ENCODE measurements at places on chromosomes 2 and 18. TPM values are rescaled to one million over a fixed set of nuclear protein-coding genes. Genes with fewer than 3 reads are reported as not detected.

DNA sequence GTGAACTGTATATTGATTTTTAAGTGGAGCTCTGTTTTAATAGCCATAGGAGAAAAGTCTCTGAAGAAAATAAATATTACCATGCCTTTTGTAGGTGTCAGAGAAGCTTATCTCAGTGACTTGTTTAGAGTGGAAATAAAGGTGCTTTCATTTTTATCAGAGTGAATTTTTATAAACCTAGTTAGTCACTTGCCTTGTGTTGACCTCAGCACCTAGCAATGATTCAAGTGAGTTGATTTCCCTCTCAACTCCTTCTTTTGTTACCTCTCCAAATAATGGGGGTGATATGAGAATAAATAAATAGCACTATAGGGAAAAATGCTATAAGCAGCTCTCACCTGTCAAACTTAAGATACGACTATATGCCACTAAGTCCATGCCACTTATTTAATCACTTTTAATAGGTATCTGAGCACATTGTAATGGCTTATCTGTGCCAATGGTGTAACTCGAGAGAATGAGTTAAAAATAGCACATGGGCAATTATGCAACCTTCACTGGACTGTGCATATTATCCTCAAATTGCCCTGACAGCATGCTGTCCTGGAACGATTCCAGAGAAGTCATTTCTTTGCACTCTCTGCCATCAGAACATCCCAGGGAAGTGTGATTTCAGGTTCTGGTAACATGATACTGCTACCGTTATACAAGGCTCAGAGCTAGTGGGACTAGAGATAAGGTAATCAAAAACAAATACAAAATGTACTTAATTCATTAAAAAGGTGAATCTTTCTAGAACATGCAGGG is 290.8 kb downstream of the CCDC85A start:
- DNase-seq: no peak

DNA sequence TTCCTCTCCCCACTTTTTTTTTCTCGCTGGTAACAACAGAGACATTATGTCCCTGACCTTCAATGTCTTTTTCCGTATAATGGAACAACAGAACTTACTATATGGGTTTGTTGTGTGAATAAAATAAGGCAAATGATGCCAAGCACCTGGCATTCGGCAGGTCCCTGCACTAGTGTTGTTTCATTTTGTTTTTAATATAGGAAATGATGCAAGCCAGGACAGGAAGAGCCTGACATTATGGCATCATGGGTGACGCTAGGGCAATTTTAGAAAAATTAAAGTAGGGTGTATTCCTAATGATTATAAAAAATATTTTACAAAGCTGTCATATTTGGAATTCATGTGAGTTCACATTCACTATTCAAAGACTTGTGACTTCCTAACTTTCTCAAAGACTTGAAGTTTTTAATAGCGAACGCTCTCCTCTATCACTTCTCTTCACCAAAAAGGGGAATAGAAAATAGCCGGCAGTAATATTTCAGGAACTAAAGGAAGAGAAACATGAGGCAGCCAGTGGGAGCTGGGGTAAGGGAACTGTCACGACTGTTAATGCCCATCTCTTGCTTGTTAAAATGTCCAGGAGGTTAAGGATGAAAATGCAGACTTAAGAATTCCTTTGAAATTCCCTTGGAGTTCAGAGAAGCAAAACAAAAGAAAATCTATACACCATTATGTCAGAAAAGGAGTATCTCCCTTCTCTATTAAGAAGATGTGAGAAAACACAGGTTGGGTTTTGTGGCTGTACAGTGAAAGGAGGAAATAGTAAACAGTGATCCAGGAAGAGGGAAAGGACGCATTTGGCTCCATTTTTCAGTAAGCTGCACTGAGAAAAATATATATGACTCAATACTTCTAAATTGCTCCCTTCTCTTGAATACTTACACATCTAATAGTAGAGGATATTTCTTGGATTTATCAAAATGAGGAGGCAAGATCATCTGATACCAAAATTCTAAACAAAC is 60.2 kb downstream of the DPP4 start:
- no peak for DNase-seq

DNA sequence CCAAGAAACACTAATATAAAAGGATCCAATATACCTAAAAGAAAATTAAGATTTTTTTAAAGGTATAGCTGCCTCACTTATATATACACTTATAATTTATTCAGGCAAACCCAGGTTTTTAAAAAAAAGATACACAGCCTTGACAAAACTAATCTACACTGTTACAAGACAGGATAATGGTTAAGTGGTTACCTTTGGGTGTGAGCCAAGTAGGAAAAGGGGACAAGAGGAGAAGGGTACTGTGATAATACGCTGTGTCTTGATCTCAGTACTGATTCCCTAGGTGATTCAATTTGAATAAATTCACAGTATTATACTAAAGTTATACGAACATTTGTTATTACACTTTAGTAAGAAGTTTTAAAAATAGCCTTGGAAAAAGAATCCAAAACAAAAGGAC is 30.6 kb downstream of the KLHL41 start:
- DNase-seq: no peak

DNA sequence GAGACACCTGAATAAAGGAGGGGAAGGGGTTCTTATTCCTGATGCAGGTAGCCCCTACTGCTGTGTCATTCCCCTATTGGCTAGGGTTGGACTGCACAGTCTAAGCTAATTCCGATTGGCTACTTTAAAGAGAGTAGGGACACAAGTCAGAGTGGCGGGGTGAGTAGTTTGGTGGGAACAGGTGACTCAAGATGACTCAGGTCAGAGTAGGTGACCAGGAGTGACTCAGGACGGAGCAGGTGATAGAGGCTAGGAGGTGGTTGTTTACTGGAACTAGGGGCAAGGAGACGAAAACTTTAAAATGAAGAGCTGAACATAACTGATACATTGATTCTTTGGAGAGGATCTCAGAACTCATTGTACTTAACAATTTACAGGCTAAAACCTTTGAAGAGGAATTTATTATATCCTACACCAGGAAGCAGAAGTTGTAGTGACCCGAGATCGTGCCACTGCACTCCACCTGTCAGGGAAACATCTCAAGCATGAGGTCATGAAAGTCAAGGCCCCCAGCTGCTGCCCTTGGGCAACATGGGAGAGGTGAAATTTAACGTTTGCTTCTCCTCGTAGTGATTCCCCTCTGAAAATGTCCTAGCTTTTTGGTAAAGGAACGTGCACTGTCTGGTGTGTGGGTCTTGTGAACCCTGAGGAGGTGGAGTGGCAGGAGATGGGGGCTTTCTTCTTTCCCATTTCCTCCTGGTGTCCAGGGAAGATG is 4.5 kb upstream of the CYP27A1 start:
- DNase-seq: no peak

DNA sequence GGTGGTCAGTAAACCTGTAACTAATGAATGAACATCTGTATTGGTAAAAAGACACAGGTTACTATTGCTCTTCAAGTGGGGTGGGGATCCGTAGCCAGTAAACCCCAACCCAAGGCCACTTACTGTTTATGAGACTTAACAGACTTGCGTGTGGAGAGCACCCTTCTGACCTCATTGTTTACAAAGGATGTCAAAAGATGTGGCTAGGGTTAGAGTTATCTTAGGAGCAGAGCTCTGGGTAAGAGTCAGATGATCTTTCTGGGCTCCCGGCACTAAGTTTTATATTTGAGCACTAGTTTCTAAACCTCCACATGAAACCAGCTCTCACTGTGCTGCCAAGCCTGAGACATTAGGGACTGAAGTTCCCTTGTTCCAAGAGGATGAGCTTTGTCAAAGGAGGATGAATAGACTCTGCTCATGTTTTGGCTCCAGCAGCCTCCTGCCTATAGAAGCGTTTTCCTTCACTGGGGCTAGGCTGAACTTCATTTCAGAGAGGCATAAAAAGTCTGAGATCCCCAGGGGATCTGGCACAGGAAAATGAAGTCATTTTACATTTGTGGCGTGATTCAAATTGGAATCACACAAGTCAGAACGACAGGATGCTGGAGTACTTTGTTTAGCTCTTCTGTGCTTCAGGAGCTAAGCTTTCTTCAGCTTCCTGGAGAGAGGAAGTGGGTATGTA is 403.1 kb upstream of the TRIB2 start:
- no peak for DNase-seq

- DNase-seq: no peak
Measured at GRCh38 chr2:95386031-95386430, 16.5 kb upstream of the FAHD2A start.

DNA sequence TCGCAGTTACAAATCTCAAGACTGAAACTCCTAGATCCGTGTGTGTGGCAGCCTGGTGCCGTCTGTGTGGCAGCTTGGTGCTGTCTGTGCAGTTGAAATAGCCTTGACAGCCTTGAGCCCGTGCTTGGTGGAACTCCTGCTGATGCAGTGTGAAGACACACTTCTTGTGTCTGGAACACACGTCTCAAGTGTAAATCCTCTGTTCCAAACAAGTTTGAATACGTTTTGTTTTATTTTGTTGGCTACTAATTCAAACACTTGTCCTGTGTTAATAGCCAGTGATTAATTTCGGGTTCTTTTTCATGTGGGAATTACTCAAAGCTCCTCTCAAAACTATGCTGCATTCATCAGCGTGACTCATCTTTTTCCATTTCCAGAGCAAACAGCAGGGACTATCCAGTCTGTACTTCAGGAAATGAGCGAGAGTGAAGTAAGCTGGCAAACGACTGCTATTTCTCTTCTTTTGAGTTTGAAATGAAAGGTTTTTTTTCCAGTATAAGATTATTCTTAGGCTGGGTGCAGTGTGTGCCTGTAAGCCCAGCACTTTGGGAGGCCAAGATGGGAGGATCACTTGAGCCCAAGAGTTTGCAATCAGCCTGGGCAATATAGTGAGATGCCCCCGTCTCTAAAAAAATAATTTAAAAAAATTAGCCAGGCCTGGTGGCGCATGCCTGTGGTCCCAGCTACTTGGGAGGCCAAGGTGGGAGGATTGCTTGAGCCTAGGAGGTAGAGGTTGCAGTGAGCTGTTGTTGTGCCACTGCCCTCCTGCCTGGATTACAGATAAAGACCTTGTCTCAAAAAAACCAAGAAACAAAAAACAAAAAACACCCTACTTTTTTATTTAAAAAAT is 152.9 kb downstream of the SPP2 start:
- DNase-seq: no peak

DNA sequence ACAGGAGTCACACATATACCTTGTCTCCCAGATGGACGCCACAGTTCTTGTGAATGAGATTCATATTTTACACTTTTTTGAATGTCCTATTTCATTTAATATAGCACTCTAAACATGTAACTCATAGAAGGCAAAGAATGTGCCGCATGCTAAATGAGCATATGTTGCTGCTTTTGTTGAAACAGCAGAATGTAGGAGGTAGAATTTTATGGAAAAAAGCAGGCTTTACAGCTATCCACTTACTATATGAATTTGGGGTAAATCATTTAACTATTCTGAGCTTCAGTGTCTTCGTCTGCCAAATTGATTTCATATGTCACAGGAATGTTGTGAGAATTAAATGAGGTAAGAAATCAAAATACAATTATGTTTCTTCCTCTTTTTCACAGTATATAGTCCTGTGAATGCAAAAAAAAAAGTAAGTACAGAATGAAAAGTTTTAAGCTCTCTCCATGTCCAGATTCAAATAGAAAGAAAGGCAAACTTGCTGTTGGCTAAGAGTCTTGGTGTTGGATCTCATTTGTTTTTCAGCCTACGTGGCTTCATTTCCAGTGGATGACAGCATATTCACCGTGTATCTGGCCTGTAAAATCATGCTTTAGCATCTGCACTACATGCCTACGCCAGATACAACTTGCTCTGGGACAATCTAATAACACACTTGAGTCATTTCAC is 154.7 kb upstream of the CNTNAP5 start:
- no peak for DNase-seq

DNA sequence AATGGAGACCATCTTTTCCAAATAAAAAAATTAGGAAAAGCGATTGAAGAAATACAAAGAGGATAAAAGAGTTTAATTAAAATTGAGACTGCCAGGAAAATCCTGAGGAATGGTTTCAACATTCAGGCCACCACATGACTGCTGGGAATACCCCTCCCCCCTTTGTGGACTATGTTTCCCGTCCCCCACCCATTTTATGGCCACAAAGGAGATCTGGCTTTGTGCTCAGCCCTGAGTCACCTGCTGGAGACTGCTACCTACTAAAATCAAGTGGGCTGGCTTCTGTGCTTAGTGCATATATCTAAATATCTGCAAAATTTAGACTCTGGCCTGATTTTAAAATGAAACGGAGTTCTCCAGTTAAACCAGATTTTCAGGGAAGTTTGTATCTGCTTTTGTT is 10.1 kb downstream of the RND3 start:
- DNase-seq: no peak

The EFR3B gene
- total RNA-seq: 1.1 TPM

The MOGAT1 gene
- not detected for total RNA-seq

All from kidney (tissue), 22 donors.